OCI-M1 (cell line): ENCODE measurements at places on chromosomes 1 and 21.

GRCh38 chr1:172733815-172734214 is 74.9 kb downstream of the FASLG start:
- DNase-seq = peak; percentile 67

- no peak for DNase-seq
Observed at GRCh38 chr1:91450260-91450659, 45.6 kb upstream of the HFM1 start.

- DNase-seq = no peak
Observed at GRCh38 chr1:167486090-167486824, 32.1 kb downstream of the CD247 start.

GRCh38 chr1:48678710-48679505 is 97.8 kb downstream of the BEND5 start:
- DNase-seq = no peak

DNA sequence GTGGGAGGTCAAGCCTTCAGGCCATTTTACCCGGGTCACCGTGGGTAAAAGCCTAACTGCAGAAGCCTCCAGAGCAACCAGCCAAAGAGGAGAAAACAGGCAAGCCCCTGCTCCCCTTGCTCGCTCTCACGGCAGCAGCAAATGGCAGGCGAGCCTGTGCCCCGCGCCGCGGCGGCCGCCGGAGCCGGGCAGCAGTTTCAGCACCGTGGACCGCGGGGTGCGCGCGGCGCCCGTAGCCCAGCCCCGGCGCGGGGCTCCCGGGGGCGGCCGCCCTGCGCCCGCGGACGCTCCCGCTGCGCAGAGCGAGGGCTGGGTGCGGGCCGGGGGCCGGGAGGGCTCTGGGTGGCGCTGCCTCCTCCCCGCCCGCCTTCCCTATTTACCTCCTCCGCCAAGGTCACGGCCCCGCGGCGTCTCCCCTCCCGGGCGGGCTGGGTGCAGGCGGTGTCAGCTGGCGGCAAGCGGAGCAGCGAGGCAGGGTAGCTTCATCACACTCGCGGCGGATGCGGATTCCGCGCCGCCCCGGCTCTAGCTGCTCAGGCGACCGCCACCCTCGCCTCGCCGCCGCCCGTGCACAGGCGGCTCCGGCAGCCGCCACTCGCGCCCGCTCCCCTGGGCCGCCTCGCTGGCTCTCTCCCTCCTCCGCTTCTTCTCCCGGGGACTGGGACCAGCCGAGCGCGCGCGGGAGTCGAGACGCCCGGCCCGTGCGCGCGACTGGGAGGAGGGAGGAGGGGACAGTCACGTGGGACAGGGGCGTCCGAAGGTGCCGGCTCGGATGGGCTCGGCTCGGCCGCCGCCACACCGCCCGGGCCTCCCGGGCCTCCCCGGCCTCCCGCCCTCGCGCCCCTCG is at the start of gene RGS7:
Gene RGS7 (minus strand): TSS at position 687 of the 847 bp plus-strand sequence.
- DNase-seq = no peak

- no peak for DNase-seq
Observed at GRCh38 chr21:16216288-16216962, 486.6 kb downstream of the USP25 start.

GRCh38 chr1:240094041-240094722 is 2.5 kb downstream of the FMN2 start:
- no peak for DNase-seq

GRCh38 chr1:82420584-82420983 is 619.9 kb downstream of the ADGRL2 start:
- no peak for DNase-seq

DNA sequence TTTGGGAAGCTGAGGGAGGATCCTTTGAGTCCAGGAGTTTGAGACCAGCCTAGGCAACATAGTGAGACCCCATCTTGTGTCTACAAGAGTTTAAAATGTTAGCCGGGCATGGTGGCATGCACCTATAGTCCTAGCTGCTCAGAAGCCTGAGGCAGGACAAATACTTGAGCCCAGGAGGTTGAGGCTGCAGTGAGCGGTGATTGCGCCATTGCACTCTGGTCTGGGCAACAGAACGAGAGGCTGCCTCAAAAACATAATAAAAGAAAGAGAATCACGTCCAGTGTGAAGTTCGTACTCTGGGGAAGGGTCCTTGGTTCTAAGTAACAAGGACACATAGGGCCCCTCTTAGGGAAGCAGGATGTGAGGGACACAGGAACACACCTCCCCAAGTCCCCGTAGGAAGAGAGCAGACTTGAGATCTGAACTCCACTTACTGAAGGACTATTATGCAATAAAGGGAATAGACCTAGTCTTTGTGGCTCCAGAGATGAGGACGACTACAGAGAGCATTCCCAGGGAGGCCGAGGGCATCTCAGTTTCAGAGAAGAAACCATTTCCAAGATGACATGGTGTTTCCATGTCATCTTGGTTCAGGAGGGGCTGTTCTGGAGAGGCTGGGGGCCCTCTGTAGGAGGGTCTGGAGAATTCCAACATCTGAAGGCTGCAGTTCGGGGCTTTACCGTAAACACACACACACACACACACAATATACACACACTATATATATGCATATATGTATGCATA is 10.8 kb upstream of the ENO1 start:
- DNase-seq = no peak
